ENCODE measurements at places on chromosomes 5 and 9.

- H3K27me3 ChIP-seq, result no peaks in the 10 kb centered on the region
- H3K27ac ChIP-seq, result no peak overlapping the region
- H3K4me1 ChIP-seq, result no peaks in the 10 kb centered on the region
Observed at GRCh38 chr9:110156902-110157301, 51.1 kb downstream of the C9orf152 start.

DNA sequence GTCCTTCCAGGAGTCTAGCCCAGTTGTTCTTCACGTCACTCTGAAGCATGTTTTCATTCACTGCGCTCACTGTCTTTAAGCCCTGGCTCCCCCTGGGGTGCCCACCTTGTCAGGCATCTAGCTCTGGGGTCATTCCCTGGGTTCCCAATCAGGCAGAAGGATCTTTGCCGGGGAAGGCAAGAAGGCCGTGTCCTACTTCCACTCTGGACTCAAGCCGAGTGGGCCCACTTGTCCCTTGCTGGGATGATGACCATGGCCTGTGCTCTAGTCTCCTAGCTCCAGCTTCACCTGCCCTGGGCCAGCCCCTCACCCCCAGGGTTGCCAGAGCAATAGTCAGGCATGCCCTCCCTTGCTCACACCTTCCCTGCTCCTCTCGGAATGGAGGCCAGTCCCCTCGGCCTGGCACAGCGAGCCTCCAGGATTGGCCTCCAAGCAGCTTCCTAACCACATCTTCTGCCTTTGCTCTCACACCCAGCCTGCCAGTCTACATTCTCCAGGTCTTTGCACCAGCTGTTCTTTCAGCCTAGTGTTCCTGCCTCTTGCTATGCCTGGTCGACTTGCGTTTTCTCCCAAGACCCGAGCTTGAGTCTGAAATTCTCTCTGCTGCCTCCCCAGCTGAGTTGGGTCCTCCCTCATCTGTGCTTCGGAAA, 32.2 kb upstream of the PSD2 start:
- peaks cover 8% of the 10 kb centered on the region for H3K27me3 ChIP-seq
- peaks cover 6% of the 10 kb centered on the region for H3K4me1 ChIP-seq
- no peaks in the 10 kb centered on the region for H3K36me3 ChIP-seq
- H3K27ac ChIP-seq, result no peak overlapping the region
- no peak for DNase-seq

DNA sequence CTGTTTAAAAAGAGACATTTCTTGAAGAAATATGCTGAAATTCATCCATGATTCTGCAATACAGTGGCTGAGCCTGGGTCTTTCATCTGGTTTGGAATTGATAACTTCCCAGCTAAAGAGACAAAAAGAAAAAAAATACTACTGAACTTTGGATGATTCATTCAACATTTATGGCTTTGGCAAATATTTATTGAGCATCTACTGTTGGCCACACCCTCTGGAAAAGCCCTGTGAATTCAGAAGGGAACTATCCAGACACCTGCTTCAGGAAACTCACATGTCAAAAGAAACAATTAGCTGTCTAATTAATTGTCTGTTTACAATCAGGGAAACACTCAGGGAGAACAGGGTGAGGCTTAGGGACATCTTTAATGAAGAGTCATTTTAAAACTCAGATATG, 17.8 kb upstream of the ZNF622 start:
- no peak overlapping the region for H3K4me3 ChIP-seq
- H3K27ac ChIP-seq, result no peak overlapping the region
- DNase-seq, result no peak
- no peaks in the 10 kb centered on the region for H3K36me3 ChIP-seq
- H3K4me1 ChIP-seq, result no peaks in the 10 kb centered on the region

DNA sequence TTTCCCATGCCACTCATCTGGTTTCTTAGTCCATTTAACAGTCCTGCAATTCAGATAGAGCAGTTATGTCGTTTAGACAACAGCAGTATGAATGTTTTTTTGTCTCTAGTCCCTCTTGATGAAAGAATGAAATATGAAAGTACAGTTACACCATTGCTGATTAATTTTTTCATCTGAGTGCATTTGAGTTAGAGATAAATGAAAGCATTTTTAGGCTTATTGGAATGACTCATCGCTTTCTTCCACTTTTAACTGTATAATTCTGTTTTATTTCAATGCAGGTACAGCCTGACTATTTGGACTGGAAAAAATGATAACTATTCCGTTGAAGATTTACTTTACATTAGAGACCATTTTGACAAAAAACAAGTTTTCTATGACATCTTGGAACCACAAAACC, 28.7 kb downstream of the ANKRD34B start:
- H3K27me3 ChIP-seq, result no peaks in the 10 kb centered on the region
- no peak overlapping the region for H3K4me3 ChIP-seq
- no peak overlapping the region for H3K27ac ChIP-seq
- H3K4me1 ChIP-seq, result no peaks in the 10 kb centered on the region
- H3K36me3 ChIP-seq, result no peaks in the 10 kb centered on the region

GRCh38 chr9:69299826-69300225, 25.2 kb upstream of the ENTREP1 start:
- H3K27ac ChIP-seq, result no peak overlapping the region
- H3K4me1 ChIP-seq, result no peaks in the 10 kb centered on the region
- H3K27me3 ChIP-seq, result no peaks in the 10 kb centered on the region
- no peaks in the 10 kb centered on the region for H3K36me3 ChIP-seq

Data from adrenal gland (tissue), 19 donors.